GM12865 (cell line): ENCODE measurements at places on chromosomes 16 and 17.

- no peak for DNase-seq
Measured at GRCh38 chr17:68963958-68964357, 8.8 kb upstream of the ABCA8 start.

DNA sequence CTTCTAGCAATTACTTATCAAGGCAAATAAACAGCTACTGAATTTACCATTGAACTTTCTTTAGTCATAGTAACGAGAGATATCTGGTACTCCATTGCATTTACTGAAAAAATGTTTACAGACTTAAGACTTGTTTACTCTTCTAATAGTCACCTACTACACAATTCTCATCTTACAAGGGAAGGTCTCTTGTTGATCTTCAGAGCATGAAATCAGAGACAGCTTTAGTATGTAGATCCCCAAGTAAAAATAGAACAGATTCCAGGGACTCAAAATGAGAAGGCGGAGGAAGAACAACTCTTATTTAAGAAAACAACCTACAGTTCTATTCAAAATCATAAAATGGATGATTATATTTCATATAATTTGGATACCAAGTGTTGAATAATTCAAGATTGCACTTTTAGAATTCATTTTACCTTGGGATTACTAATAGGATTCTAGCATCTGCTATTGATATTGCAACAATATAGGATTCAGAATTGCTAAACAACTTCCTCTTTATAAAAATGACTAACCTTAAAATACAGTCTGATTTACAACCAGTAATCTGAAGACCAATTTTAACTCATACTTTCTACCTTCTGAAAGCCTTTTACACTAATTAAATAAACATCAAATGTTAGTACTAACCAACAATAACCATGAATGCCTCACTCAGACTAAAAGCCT, 20.8 kb downstream of the UBE2G1 start:
- no peak for DNase-seq

GRCh38 chr17:18315562-18315922, 449 bp downstream of the SMCR8 start:
- no peak for DNase-seq

DNA sequence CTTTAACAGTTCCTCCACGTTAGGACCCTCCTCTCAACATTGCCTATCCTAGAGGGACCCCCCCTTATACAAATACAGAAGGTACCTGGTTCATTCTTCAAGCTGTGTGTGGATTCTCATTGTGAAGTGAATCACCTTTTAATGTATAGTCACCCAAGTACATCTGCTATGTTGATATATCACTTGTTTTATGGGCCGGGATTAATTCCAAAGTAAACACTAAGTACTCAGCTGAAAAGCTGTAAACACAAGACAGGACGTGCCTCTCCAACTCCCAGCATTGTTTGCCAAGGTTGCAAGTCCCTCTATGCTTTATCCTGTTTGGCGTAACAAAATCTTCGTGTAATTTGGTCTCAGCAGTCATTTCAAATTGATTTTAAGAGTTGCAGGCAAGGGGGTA, 123.6 kb downstream of the RBFOX1 start:
- DNase-seq = no peak

DNA sequence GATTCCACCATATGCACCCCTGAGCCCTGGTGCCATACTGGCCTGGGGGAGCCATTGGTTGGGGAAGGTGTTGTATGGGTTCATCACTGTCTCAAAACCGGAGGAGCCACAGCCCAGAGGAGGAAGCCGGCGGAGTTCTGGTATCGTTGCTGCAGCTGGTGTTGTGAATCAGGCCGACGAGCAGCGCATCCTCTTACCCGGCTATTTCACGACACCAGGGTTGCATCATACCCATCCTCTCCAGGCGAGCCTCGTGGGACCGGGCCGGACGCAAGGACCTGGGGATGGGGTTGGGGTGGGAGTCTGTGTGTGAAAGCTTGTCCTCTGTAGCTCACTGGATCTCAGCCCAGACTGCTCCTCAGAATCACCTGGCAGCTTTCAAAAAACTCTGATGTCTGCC, 6.6 kb upstream of the SLC12A3 start:
- DNase-seq = peak; percentile 78

GRCh38 chr17:45692661-45693060, 91.5 kb upstream of the CRHR1 start:
- no peak for DNase-seq

- no peak for DNase-seq
Measured at GRCh38 chr17:34571428-34572130, 7.8 kb upstream of the TMEM132E start.

DNA sequence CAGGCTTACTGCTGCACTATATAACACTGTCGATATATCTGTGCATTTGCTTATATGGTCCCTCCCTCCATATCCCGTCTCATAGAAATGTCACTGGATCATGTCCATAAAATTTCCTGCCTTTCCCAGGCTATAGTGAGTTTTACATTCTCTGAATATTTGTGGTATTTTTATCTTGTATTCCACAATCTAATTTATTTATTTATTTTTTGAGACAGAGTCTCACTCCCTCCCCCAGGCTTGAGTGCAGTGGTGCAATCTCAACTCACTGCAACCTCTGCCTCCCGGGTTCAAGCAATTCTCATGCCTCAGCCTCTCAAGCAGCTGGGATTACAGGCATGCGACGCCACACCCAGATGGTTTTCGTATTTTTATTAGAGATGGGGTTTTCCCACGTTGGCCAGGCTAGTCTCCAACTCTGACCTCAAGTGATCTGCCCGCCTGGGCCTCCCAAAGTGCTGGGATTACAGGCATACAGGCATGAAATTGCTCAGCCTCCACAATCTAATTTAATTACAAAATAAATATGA, 12.9 kb downstream of the TRIM37 start:
- DNase-seq = peak; percentile 55

GRCh38 chr16:64358291-64358690, 763.6 kb downstream of the CDH11 start:
- no peak for DNase-seq

GRCh38 chr17:76930107-76930506, 61.9 kb downstream of the MGAT5B start:
- DNase-seq = no peak

DNA sequence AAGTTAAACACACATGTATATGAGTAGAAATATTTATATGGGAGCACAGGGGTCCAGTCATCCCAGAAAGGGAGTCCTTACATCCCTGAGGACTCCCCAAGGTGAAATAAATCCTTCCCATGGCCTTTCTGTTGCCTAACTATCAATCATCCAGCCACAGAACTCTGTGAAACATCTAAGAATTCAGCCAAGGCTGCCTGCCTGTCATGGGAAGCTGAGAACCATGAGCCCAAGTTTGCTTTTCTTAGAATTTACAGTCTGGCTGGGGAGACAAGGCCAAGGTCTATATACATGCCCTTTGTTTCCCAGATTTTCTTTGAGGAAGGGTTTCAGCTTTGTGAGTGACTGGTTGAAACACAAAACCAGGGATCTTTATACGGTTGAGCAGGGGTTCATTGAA, 15.8 kb downstream of the MYL4 start:
- no peak for DNase-seq

GRCh38 chr17:80848449-80849102, 143.1 kb upstream of the CHMP6 start:
- no peak for DNase-seq

- DNase-seq = peak; percentile 91
Measured at GRCh38 chr17:74467221-74467951, 952 bp downstream of the CD300A start.

GRCh38 chr16:87384162-87384874, 742 bp upstream of the FBXO31 start:
- DNase-seq = no peak

DNA sequence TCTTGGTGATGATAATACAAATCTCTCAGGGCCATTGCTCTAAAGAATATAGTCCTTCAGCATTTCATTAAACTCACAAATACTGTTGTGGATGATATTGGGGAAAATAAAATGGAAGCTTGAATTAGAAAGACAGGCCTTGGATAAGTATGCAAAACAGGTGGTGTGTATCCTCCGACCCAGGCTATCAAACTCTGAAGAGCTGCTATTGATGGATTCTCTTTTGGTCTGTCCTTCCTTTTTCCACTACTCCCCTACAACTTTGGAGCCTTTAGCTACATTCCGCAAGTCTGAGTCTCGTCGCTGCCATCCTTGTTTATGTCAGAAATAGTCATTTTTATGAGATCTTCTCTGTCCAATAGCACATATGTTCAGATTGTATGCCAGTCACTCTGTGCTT, 351.6 kb downstream of the KCNJ2 start:
- no peak for DNase-seq

- no peak for DNase-seq
Measured at GRCh38 chr16:68230176-68230571, 5.8 kb downstream of the ESRP2 start.

DNA sequence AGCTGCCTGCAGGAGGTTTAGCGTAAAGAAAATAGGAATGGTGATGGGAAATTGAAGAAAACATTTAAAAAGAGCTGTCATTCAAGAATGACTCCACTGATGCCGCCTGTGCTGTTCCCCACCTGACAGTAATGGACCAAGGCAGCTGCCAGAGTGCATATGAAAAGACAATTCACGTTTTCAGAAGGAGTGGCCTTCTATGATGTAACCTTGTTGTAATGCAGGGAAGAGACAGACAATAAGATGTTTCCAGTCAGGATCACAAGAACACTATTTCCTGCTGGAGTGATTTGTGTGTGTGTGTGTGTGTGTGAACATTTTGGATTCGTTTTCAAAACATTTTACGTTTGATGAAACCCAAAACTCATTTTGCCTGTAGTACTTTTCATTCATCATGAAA, 203.7 kb downstream of the LGALS9B start:
- DNase-seq = no peak

- no peak for DNase-seq
Measured at GRCh38 chr16:57024894-57025680, 35.7 kb downstream of the NLRC5 start.

GRCh38 chr17:48194097-48194550, 86.6 kb downstream of the SNX11 start:
- no peak for DNase-seq

- DNase-seq = peak; percentile 98
Measured at GRCh38 chr17:56833809-56834379, at the start of the genes C17orf67 and DGKE. Gene C17orf67 (minus strand): TSS chr17:56833920. CDS start chr17:56815810, 18,110 bp downstream. Gene DGKE (plus strand): TSS chr17:56834151. CDS start chr17:56834796, 645 bp downstream.

DNA sequence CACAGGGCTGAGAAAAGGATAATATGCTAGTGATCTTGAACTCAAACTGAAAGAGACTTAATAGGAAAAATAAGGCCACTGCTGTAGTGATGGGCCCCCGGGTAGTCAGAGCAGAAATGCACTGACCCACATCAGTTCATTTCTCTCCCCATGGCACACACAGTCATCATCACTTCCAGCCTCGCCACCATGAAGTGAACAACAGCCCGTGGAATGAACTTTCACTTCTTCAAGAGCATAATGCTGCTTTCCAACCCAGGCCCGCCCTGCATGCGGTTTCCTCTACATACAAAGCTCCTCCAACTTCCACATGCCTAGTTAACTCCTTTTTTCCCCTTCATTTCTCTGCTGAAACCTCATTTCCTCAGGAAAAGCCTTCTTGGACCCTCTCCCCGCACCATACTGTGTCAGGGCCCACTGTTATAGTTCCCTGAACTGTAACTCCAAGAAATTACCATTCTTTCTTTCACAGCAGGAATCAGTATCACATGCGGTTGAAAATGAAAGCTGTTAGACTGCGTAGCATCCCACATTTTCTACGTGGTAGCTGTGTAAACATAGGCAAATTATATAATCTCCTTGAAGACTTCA, 65.8 kb upstream of the SMIM36 start:
- peak; percentile 78 for DNase-seq

DNA sequence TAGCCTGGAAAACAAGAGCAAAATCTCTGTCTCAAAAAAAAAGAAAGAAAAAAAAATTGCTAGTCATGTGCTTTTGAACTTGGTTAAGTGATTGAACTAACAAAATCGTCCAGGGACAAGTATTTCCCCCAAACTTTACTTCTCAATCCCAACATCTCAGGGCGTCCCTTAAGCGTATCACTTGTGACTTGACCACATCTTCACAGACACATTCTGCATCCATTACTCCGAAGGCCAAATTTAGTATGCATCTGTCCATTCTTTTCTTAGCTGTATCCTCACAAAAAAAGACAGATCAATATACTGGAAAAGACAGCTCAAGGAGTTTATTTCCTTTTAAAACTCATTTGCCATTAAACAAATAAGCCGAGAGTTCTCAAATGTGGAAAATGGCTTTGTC, 5.9 kb upstream of the JPT1 start:
- no peak for DNase-seq

GRCh38 chr17:56305007-56305406, 151.7 kb downstream of the ANKFN1 start:
- no peak for DNase-seq

- no peak for DNase-seq
Measured at GRCh38 chr16:4351880-4352279, 759 bp upstream of the PAM16 start.

- DNase-seq = no peak
Measured at GRCh38 chr17:81106716-81107115, 58.6 kb upstream of the PVALEF start.

DNA sequence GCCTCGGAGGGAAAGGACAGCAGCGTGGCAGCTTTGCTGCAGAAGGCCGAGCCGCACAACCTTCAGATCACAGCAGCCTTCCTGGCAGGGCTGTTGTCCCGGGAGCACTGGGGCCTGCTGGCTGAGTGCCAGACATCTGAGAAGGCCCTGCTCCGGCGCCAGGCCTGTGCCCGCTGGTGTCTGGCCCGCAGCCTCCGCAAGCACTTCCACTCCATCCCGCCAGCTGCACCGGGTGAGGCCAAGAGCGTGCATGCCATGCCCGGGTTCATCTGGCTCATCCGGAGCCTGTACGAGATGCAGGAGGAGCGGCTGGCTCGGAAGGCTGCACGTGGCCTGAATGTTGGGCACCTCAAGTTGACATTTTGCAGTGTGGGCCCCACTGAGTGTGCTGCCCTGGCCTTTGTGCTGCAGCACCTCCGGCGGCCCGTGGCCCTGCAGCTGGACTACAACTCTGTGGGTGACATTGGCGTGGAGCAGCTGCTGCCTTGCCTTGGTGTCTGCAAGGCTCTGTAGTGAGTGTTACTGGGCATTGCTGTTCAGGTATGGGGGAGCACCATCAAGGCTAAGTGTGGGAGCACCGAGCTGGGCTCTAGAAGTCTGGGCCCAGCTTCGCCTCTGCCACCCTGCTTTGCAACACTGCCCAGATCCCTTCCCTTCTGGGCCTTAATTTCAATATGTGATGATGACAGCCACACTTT, 18.6 kb downstream of the NOD2 start:
- no peak for DNase-seq

DNA sequence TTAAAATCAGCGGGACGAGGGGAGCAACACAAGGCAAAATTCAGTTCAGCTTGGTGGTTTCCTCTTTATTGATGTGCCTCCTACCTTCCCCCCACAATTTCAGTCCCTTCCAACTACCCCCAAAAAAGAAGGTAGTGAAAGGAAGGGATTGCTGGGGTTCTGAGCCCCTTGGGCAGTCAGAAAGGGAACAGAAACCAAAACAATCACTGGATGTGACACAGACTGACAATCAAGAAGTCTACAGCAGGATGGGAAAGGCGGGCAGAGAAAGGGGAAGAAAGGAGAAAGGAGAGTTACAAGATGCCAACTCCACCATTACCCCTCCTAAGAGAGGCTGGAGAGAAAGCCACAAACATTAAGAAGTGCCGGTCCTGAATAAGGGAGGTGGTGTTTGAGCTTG, 1.1 kb upstream of the PHF23 start:
- no peak for DNase-seq

- DNase-seq = no peak
Measured at GRCh38 chr16:11597235-11598095, 10.7 kb upstream of the LITAF start.

- no peak for DNase-seq
Measured at GRCh38 chr16:89828870-89829629, 775 bp downstream of the SPIRE2 start.
